Caco-2 (cell line): ENCODE measurements at places on chromosomes 3 and 15. TPM values are rescaled to one million over a fixed set of nuclear protein-coding genes. Genes with fewer than 3 reads are reported as not detected.

SST gene
- not detected in 2 replicates for total RNA-seq

RFT1 gene
- 33.1 and 35.7 TPM in 2 replicates for total RNA-seq

UBR1 gene
- 21.9 and 22.3 TPM in 2 replicates for total RNA-seq

GRM2 gene
- 0.14 TPM in 2 replicates for total RNA-seq

ACSBG1 gene
- total RNA-seq: not detected in 2 replicates

CPEB1 gene
- total RNA-seq: 0.82 and 1.6 TPM in 2 replicates

ARRDC4 gene
- total RNA-seq: 3.2 and 4.1 TPM in 2 replicates

CYP1A2 gene
- total RNA-seq: not detected in 2 replicates

COL6A6 gene
- total RNA-seq: not detected in 2 replicates

ZNF501 gene
- 3.2 and 3.3 TPM in 2 replicates for total RNA-seq

THPO gene
- 1.4 and 1.6 TPM in 2 replicates for total RNA-seq

PPM1L gene
- total RNA-seq: 2.0 and 2.4 TPM in 2 replicates

DAPK2 gene
- total RNA-seq: 1.4 and 2.2 TPM in 2 replicates

UQCC5 gene
- total RNA-seq: 35.0 and 38.6 TPM in 2 replicates

TRIM71 gene
- total RNA-seq: 67.5 and 68.4 TPM in 2 replicates

PSTPIP1 gene
- not detected in 2 replicates for total RNA-seq

CFAP92 gene
- 4.5 and 5.9 TPM in 2 replicates for total RNA-seq

INTS14 gene
- 37.7 and 38.2 TPM in 2 replicates for total RNA-seq

KBTBD13 gene
- not detected in 2 replicates for total RNA-seq

LINGO1 gene
- 1.3 and 1.4 TPM in 2 replicates for total RNA-seq

ZBED2 gene
- total RNA-seq: 0.14 and 0.20 TPM in 2 replicates

PTPN23 gene
- 46.8 and 49.6 TPM in 2 replicates for total RNA-seq

LRRN1 gene
- total RNA-seq: 0.84 and 1.2 TPM in 2 replicates

SCN11A gene
- total RNA-seq: 0.12 TPM in 1 of 2 replicates, not detected in the other

INKA1 gene
- not detected in 2 replicates for total RNA-seq

TIMP4 gene
- 1.4 and 1.6 TPM in 2 replicates for total RNA-seq

KCNMB2 gene
- not detected in 2 replicates for total RNA-seq

CPLX3 gene
- total RNA-seq: not detected in 2 replicates
